ENCODE measurements at places on chromosomes 12 and 14.

GRCh38 chr14:66254038-66254437 lies 232.1 kb upstream of the CCDC196 start:
- DNase-seq: no peak

DNA sequence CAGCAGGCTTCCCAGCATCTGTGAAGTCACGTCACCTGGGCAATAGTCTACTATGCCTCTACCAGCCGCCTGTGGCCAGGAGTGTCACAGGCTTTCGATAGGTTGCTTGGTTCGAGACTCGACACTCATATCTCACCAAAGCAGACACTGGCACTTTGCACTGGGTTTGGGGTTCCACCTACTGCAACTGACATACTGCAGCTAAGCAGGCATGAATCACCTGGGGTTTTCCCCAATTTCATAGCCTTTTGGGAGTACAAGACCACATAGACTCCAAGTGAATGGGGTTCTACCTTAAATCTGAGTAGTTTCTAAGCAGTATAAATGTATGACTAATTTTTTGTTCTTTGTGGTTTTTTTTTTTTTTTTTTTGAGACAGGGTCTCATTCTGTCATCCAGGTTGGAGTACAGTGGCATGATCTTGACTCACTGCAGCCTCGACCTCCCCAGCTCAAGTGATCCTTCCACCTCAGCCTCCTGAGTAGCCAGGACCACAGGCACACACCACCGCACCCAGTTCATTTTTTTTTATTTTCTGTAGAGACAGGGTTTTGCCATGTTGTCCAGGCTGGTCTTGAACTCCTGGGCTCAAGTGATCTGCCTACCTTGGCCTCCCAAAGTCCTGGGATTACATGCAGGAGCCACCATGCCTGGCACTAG lies 32.1 kb downstream of the DMAC2L start:
- DNase-seq: no peak

DNA sequence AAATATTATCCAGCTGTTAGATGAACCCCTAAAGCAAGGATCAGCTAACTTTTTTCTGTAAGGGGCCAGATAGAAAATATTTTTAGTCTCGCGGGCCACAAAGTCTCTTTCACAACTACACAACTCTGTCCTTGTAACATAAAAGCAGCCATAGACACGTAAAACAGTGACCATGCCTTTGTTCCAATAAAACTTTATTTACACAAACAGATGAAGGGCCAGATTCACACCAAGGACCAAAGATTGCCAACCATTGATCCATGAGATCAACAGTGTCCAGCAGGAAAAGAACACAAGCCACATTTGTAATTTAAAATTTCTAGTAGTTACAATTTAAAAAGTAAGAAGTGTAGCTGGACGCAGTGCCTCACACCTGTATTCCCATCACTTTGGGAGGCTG lies 109.7 kb downstream of the PHETA1 start:
- no peak for DNase-seq

DNA sequence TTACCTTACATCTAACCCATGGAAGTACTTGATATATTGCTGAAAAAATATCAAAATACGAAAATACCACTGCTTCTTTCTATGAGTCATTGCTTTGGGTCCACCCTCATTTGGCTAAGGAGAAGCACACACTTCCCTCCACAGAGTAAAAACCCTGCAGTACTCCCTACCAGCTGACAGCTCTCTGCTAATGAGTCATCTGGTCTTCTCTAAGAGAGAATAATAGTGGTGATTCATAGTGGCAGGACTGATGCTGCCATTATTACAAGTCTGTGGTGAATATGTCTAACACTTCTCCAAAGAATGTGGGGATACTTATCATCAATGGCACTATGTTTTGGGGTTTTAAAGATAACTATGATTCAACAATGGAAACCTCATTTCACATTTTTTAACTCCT lies 90.7 kb downstream of the PPFIA2 start:
- DNase-seq: no peak

DNA sequence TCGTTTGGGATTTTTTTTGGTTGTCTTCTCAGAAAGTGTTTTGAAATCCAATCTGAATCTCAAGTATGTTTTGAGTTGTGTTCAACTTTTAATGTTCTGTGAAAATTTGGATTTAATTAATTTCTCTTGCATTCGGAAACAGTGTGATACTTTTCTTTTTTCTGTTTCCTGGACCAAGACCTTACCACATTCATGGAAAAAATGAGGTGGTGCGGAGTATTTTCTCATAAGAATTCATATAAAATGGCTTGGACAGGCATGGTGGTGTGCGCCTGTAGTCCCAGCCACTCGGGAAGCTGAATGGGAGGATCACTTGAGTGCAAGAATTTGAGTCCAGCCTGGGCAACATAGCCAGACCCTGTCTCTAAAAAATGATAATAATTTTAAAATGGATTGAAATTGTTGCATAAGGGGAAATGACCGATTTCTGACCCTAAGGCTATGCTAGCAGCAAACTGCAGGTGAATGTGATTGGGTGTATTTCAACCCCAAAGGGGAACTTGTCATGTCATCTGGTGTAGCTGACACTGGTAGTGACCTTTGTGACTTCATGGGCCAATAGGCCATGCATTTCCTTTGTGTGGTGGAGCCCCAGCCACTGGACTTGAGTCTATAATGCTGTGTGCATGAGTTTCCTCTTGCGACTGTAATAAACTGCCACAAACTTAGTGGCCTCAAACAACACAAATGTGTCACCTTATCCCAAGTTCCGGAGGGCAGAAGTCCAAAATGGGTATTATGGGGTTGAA lies 123.5 kb upstream of the RFLNA start:
- DNase-seq: no peak

DNA sequence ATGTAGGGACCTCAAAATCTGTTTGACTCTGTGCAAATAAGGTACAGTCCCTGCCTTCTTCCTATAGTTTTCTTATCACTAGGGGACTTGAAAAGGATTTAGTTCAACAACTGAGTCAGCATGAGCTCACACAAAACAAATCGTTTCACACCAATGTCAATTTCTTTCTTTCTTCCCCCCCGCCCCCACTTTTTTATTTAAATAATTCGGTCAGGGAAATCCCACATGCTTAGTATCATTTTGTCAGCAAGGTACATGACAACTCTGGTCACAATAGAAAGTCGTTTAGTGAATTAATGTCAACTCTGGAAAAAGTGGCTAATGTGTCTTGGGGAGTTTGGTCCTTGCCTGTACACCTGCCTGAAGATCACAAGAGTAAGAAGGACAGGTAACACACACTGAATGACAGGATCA lies 232.2 kb upstream of the PLEKHG7 start:
- DNase-seq: no peak

DNA sequence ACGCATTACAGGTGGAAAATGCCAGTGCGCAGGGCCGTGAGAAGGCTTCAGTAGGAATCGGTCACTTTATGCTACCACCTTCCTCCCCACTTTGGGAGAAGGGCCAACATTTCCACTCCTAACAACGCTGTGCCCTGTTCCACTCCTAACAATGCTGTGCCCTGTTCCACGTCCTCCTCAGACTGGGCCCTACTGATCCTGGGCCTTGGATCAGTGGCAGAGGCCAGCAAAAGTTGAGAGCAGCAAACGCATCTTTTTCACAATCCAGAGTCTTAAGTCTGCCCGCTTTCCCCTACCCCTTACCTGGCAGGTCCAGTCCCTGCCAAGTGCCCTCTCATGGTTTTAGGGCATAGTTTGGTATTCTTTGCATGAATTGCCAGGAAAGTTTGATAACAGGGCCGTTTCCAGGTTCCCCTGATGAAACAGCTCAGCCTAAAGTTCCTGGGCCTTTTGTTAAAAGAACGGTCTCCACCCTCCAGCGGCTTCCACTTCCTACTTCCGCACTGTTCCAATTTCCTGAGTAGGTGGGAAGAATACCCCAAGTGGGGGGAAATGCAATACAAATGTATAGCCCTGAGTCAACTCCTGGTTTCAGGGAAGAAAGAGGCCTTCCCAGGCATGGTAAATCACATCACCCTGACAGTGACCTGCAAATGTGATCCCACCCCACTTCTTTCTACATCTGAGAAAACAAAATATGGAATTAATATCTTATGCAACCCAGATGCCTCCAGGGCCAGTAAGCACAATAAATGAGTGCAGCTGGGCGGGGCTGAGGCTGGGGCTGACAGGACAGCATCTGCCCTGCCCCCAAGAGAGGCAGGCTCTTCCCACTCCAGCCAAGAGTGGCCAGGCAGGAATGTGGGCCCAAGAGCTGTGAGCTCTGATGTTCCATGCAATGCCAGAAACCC lies 15.0 kb downstream of the KCTD10 start:
- DNase-seq: no peak

DNA sequence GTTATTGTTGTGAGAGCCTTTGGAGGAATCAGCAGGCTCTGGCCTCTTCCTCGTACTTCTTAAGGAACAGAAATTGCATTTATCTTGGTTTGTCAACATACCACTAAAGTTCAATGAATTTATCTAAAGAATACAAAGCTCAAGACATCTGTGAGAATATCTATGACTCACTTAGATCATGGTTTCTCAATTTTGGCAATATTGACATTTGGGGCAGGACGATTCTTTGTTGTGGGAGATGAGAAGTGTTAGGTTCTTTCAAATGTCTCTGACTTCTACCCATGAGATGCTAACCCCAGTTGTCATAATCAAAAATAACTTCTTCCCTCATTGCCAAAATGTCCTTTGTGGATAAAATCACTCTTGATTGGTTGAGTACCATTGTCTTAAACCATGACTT lies 1190.3 kb downstream of the GALC start:
- no peak for DNase-seq

GRCh38 chr14:29603696-29604095 lies 324.0 kb downstream of the PRKD1 start:
- no peak for DNase-seq

GRCh38 chr12:8899830-8900229 lies 14.5 kb upstream of the PHC1 start:
- no peak for DNase-seq

- DNase-seq: no peak
Observed at GRCh38 chr12:126451809-126452208, 1386.6 kb downstream of the AACS start.

DNA sequence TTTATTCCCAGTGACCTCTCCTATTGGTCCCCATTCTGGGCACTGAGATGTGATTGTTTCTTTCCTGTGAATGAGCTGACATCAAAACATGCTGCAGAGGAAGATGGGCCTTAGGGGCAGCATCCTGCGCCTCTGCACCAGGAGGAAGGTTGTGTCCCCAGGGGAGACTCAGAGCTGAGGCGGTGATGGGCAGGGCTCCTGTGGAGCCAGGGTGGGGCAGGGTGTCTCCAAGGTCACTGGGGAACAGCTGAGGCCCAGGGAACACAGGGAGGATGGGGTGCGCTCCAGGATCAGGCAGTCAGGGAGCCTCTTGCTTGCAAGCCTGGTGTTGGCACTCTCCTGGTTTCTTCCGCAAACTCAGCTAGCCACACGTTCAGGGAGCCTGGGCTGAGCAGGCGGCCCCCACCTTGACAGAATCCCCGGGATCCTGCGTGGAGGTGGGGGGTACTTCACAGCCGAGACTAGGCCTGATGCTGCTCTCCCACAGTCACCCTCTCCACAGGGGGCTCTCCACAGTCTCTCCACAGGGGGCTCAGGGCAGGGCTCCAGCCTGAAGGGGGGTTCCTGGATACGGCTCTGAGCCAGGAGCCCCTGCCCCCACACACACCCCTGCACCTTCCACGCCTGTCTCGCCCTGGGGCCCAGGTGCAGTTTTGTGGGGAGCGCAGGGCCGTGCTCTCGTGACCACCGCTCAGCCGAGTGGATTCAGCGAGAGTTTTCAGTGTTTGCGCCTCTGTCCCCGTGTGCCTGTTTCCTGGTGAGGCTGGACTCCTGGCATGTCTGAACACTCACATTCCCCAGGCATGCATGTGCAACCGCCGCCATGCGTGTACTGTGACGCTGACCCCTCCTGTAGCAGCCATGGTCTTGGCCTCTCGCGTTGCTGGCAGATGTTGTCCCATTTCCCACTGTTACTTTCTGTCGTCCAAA lies 264.7 kb downstream of the SEC23A start:
- no peak for DNase-seq

DNA sequence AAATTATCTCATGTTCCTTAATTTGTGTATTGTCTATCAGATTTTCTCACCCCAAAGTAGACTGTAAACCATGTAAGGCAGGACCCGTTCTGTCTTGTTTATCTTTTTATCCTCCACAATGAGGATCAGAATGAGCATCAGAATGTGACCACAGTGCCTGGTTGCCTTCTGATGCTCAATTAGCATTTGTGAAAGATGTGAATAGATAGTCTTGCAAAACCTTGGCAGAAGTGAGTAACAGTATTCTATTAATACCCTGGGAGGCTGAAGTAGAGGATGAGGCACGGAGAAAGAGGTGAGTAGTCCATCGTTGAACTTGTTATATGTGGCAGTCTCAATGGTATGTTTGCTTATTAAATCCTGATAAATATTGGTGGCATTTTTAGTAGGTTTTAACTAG lies 781.4 kb downstream of the NRXN3 start:
- no peak for DNase-seq

DNA sequence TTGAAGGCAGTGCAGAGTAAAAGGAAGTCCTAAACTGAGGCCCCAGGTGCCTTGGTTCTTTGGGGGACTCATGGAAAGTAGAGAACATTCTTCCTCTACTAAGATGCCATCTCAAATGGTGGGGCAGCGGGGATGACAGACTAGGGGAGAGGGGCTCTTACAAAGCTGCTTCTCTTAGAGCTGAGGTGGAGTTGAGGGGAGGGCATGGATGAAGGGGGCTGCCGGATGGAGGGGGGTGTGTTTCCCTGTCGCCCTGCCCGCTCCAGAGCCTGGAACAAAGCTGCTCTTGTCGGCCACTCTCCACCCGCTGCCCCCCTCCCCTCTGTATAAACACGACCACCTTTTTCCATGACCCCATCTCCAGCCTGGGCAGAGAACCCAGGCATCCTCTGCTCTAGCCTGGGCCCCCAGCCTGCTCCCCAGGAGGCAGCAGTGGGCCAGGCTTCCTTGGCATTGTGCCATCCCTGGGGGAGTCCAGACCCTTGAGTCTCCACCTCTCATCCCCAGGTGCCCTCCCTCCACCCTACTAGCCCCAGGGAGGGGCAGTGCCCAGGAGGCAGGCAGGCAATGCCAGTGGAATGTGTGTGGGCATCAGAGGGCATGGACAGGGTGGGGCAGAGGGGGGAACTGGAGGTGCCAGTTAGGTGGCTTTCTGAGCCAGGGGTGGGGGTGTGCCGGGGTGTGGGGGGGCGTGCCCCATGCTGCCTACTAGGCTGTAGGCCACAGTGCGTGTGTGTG lies 1.7 kb downstream of the RARG start:
- no peak for DNase-seq

DNA sequence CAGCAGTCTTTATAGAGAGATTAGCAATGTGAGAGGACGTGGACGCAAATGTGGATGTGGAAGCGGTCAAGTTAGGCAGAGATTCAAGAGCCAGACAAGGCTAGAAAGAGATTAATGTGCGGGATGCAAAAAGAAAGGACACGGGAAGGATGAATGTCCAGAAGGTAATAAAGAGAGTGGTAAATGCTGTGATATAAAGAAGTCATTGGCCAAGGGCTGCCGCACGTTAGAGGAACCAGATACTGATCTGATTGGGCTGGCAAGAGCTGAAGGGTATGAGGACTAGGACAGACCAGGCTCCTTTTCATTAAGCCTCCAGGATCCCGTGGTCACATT lies 59.5 kb downstream of the DHRS2 start:
- no peak for DNase-seq

DNA sequence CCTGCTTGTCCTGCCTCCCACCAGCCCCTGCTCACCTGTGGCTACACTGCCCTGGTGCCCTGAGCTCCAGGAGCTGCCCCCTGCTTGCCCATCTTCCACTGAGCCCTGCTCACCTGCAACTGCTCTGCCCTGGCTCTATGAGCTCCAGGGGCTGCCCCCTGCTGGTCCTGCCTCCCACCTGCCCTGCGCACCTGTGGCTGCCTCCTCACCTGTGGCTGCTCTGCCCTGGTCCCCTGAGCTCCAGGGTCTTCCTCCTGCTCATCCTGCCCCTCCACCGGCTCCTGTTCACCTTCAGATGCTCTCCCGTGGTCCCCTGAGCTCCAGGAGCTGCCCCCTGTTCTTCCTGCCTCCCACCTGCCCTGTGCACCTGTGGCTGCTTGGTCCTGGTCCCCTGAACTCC lies 247.6 kb downstream of the TMEM121 start:
- DNase-seq: no peak
